ENCODE measurements at places on chromosomes 7 and 10.

DNA sequence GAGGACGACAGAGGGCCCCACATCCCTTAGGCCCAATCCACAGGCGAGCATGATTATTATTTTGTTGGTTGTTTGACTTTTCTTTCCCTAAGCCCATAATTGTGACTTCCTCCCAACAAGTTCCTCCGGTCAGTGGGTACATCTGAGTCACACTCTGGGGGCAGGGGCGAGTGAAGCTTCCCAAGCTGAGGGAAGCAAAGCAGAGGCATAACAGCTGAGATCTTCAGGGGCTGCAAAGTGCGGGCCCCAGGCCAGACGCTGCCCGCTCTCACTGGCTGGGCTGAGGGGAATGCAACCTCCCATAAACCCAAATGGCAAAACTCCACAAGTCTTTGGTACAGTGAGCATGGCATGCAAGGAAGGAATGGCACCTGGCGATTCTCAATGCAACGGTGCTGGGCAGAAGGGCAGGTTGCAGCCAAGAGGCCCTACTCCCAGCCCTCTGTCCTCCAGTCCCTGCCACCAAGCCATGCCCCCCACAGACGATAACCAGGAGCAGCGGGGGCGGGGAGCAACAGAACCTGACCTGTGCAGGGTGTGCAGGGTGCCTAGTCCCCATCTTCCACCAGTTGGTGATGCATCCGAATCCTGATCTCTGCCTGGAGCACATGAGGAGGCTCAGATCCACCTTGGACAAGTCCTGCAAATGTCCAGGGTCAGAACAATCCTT, 25.3 kb downstream of the TNS3 start:
- no peak for DNase-seq

DNA sequence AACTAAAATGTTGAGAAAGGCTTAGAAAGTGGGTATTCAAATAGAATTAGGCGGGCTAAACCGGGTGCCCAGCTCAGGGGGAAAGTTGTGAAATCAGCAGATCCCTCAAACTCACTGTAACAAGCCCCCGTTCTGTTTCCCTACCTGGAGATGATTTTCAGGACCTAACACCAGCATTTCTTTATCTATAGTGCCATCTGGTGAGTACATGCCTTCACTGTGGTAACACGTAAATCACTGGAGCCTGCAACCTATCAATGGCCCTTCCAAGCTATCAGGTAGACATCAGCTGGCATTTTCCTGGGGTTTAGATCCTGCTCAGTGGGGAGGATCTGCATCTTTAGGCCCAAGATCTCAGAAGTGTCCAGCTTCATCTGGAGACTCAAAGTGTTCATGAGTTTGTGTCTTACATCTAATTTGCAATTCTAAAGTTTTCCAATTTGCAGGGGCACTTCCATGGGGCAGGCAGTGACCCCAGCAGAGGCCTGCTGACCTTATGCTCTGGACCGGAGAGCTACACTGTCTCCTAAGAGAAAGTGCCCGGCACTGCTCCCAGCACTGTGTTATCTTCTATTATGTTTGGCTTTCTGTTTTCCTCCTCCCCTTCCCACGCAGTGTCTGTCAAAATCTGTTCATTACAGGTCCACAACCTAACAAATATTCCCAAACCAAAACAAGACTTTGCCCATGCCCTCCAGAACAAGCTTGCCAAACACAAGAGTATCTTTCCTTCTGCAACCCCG, 132.5 kb downstream of the LSM5 start:
- DNase-seq, result no peak

- no peak for DNase-seq
Measured at GRCh38 chr7:22786290-22786932, 36.2 kb downstream of the TOMM7 start.

GRCh38 chr7:157010588-157011332, at the start of gene MNX1:
TSS of gene MNX1 (minus strand) at chr7:157010663. CDS start at chr7:157010350, 313 bp downstream.
- no peak for DNase-seq

DNA sequence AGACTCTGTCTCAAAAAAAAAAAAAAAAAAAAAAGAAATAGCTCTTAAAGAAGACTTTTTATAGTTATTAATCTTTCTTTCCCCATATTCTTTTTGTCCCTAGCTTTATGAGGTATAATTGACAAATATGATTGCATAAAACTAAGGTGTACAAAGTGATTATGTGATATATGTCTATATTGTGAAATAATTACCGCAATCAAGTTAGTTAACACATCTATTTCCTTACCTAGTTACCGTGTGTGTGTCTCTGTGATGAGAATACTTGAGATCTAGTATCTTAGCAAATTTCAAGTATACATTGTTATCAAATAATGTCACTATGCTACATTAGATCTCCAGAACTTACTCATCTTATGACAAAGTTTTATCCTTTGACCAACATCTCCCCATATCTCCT, 30.7 kb upstream of the UBN2 start:
- DNase-seq, result no peak

DNA sequence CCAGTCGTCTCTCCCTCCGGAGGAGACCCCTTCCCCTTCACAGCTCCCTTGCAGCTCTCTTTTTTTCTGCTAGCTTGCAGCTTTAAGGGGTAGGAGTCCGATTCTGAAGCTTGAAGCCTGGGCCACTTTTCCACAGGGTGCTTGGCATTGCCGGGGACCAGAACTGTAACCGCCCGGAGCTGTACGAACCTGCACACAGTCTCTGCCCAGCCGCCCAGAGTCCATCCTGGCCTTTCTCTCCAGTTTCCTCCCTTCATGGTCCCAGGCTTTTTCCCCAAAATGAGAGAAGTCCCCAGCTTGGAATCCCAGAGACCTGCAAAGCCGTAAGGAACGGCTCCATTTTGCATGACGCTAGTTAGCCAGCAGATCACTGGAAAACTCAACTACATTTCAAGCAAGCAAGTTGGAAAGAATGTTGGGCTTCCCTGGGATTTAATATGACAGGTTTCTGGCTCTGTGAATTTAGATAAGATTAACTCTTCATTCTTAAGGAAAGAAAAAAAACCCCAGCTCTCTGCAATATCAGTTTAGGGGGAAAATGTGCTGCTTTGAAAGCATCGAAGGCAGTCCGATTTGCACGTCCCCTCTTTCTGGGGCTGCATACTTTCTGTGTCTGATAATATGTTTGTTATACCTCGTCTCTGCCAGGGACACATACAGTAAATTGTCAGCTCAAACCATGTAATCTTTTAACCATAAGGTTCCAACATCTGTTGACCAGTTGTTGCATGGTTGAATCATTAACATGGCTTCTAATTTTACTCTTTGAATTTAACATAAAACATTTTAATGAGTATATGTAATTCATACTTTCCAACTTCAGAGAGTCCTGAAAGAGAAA, 190.0 kb upstream of the LYZL2 start:
- no peak for DNase-seq

GRCh38 chr7:27910326-27910725, 170.4 kb downstream of the TAX1BP1 start:
- DNase-seq, result no peak

- no peak for DNase-seq
Measured at GRCh38 chr10:74575191-74575720, 251.1 kb upstream of the KAT6B start.

- no peak for DNase-seq
Measured at GRCh38 chr7:47202146-47202783, 379.6 kb downstream of the TNS3 start.

- no peak for DNase-seq
Measured at GRCh38 chr10:128123846-128124245, 2.4 kb downstream of the MKI67 start.

DNA sequence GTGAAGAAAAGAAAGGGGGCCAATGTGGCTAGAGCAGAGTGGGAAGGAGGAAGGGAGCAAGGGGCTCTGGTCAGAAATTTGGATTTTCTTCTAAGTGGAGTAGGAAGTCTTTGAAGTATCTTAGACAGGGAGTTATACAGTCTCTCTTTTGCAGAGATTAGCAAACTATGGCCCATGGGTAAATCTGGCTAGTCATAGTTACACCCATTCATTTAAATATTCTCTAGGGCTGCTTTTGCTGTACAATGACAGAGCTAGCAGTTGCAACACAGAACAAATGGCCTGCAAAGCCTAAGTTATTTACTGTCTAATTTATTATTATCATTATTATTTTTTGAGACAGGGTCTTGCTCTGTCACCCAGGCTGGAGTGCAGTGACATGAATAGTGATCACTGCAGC, 10.5 kb upstream of the LAMB4 start:
- no peak for DNase-seq

- no peak for DNase-seq
Measured at GRCh38 chr10:19169041-19169440, 120.4 kb downstream of the MALRD1 start.

DNA sequence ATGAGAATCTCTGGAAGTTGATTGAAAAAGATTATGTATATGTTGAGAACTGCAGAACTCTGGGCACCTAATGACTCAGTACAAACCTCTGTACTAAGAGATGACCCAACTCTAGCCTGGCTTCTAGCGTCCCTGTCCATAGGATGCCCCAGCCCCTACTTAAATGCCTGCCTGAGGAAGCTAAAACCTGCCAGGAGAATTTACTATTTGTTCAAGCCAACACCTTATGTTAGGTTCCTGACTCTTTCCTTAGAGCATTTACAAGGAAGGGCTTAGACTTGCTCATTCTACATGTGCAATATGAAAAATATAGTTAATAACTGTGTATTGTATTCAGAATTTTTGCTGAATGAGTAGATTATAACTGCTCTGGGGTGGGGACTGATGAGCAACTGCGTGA, 37.5 kb upstream of the AOAH start:
- no peak for DNase-seq

GRCh38 chr7:4849390-4849789, 12.4 kb downstream of the PAPOLB start:
- DNase-seq, result no peak

DNA sequence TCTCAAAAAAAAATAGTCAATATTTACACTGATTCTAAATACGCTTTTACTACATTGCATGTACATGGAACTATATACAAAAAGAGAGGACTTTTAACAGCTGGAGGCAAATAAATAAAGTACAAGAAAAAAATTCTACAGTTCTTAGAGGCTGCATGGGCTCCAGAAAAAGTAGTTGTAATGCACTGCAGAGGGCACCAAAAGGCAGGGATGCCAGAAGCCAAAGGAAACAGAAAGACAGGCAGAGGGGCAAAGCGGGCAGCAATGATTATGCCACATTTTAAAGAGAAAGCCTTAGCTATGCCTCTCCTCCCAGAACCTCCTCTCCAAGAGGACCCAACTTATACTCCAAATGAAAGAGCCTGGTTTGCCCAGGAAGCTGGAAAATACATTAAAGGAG, 11.6 kb upstream of the ADCK2 start:
- DNase-seq, result no peak

GRCh38 chr7:132150711-132151110, 425.6 kb downstream of the PLXNA4 start:
- no peak for DNase-seq

- no peak for DNase-seq
Measured at GRCh38 chr7:128838981-128839731, 8.9 kb downstream of the FLNC start.

DNA sequence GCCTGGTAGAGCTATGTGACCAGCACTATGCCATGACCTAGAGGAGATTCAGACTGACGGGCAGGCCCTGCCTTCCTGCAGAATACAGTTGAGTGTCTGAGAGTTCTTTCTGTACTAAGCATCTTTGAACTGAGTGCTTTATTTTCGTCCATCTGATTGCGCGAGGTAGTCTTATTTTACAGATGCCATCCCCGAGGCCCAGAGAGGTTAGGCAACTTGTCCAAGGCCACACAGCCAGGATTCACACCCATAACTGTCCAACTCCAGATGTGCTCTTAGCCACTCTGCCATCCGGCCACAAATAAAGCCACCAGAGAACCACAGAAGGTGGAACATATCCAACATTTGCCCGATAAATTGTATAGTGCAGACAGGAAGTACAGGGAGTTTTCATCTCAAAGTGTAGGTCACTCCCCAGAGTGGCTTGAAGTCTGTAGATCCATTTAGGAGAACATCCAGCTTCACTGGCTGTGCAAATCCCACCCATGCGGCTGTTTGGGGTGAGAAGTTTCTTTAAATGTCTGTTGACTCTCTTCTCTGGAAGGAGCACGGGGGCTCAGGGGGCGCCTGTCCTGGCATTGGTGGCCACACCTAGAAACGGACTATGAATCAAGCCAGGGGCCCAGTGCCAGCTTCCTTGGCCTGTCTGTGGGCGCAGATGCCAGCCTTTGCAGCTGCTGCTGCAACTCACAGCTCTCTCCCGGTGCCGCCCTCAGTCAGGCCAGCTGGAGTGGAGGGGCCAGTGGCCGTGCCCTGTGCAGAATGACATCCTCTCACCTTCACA, 11.1 kb downstream of the CHST3 start:
- DNase-seq, result peak; percentile 86

DNA sequence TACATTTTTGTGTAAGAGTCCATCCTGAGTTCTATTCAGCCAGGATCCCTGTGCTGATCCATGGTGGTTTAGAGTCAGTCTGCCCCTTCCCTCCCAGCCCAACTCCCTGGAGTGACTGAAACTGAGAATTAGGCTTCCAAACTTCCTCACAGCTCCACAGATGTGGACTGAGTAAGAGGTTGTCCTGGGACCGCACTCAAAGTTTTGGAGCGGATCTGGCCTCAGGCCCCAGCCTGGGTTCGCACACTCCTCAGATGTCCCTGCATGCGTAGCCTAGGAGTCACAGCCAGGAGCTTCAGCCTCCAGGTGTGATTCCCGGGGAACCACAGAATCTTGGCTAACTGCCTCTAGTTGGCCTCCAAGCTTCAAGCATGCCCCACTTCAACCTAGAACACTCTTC, 218.1 kb downstream of the C7orf25 start:
- DNase-seq, result no peak

- no peak for DNase-seq
Measured at GRCh38 chr7:138029941-138030340, 28.1 kb upstream of the CREB3L2 start.

GRCh38 chr7:104946338-104946737, 67.7 kb upstream of the KMT2E start:
- no peak for DNase-seq

DNA sequence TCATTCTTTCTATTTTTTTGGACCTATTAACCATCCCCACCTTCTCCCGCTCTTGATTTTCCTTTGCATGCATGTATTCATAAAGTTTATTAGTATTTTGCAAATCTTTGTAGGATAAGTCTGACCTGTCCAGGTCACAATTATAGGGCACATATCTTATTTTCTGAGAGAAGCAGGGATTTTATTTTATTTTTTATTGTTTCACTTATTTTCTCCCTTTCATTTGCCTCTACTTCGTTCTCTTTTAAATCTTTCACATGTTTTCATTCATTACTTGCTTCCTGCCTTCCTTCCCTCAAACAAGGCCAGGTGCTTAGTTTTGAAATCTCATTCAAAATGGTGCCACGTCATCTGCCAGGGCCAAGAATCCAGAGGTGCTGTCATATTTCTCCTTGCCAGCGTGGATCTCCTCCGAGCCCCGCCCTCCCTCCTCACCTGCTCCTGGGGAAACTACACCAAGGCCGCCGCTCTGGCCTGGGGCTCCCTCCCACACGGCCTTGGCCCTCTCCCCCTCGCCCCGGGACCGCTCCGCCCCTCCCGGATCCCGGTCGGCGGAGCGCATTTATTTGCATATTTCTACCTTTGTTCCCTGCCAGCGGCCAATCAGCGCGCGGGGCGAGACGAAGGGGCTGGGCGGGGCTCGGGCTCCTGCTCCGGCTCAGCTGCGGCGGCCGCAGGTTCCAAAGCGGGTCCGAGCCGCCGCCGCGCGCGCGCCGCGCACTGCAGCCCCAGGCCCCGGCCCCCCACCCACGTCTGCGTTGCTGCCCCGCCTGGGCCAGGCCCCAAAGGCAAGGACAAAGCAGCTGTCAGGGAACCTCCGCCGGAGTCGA, at the start of gene TSPAN13:
Gene TSPAN13, plus strand, starts transcription at position 654 of the 830 bp plus-strand sequence. CDS start 213 bp downstream, outside the sequence.
- peak; percentile 8 for DNase-seq
